ENCODE measurements at places on chromosomes 12 and 14.

DNA sequence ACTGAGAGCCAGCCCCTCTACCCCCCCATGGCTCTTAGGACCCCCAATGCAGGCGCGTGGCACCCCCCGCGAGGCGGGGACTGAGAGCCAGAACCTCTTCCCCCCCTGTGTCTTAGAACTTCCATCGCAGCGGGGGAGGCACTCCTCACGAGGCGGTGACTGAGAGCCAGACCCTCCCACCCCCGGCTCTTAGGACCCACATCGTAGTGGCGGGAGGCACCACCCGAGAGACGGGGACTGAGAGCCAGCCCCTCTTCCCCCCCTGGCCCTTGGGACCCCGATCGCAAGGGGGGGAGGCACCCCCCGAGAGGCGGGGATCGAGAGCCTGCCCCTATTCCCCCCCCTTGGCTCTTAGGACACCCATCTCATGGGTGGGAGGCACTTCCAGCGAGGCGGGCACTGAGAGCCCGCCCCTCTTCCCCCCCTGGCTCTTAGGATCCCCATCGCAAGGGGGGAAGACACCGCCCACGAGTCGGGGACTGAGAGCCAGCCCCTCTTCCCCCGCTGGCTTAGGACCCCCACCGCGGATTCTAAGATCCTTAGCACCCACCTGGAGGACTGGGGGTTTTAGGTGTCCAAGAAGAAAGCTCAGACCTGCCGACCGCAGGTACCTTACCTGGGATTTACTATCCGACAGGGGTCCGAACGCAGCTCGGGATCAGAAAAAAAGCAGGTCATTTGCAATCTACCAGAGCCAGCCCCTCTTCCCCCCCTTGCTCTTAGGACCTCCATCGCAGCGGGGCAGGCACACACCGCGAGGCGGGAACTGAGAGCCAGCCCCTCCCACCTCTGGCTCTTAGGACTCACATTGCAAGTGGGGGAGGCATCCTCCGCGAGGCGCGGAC lies 44.9 kb downstream of the DDX11 start:
- DNase-seq = no peak

- no peak for DNase-seq
These were observed 56.7 kb downstream of the LRRIQ1 start for GRCh38 chr12:85092814-85093370.

DNA sequence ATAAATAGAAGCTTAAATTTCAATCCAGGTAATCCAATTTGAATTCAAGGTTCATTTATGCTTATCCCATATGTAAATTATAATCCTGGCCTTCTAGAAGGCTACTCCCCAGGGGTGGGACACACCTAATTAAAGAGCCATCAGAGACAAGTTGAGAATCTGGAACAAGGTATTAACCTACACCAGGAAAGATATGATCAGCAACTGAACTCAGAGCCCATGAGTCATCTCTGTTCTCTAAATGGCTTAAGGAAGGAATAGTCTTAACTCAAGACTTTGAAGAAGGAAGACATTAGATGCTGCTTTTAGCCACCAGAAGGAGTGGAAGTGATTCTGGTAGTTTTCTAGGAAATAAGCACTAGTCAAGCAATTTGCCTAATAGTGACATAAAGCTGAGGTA lies 88.0 kb downstream of the KIF21A start:
- peak; percentile 3 for DNase-seq

GRCh38 chr12:129827102-129827865 lies 76.5 kb downstream of the TMEM132D start:
- DNase-seq = no peak

- DNase-seq = no peak
These were observed 6.9 kb downstream of the TGM1 start for GRCh38 chr14:24255931-24256711.

GRCh38 chr12:53198486-53199110 lies 8.5 kb downstream of the ITGB7 start:
- no peak for DNase-seq

DNA sequence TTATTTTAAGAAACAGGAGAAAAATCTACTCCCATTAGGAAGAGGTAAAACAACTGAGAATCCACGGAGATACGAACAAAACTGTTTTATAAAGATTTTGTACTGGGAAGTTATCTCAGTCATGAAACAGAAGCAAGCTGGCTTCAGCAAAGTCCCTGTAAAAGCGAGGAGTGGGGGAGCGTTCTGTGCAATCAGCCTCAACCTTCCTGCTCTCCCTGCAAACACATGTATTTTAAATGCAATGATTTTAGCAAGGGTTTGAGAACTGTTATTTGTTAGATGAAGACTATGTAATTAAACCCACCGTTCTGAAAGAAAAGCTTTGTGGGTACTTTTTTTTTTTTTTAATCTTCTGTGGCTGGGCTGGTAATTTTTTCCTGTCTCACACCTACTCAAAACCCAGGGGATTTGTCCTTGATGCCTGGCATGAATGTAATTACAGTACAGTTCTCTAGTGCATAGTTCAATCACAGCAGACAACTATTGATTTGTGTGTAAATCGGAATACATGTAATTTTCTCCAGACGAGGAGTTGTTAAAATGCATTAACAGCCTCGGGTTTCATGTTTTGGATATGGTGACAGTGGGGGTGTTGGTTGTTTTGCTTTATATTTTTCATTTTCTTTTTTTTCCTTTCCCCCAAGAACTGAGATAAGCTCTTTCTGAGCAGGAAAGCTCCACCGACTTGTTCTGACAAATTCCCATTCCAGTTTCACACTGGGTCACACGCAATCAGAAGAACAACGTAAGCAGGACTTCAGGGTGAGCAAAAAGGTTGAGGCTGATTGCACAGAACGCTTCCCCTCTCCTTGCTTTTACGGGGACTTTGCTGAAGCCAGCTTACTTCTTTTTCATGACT lies 153.6 kb downstream of the PHLDA1 start:
- no peak for DNase-seq

GRCh38 chr14:86787717-86788116 lies 1205.3 kb downstream of the GALC start:
- DNase-seq = no peak

DNA sequence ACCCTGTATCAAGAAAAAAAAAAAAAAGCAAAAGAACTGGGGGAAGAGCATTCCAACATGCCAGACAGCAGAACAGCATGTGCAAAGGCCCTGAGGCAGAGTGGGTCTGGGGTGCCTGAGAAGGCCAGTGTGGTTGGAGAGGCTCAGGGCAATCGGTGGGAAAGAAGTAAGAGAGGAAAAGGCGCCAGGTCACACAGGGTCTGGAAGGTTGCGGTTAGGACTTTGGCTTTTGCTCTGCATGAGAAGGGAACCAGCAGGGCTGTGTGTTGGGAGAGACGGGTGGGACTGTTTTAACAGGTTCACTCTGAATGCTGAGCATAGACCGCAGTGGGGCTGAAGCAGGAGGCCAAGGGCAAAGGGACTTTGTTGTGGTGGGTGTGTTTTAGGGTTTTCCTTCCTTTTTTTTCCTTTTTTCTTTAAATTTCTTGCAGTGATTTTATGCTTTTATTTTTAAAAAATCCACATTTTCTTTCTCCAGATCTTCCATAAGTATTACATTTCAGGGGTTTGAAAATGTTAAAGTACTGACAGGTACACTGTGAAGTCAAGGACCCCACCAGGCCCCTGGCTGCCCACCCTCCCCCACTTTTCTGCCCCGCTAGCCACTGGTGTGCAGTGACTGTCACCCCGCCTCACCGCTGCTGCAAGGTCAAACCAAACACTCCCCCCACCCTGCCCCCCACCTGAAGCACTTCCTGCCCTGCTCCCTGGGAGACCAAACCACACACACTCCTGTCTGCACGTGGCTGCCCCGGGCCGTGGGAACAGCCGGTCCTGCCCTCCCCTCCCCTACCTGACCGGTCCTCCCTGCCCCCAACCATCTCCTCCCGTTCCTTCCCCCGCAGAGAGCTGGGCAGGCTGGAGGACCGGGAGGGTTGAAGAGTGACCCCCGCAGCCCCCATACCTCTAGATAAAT lies 30.0 kb downstream of the DTX1 start:
- DNase-seq = no peak

- DNase-seq = peak; percentile 41
These were observed 223.3 kb upstream of the SFSWAP start for GRCh38 chr12:131487388-131488124.

DNA sequence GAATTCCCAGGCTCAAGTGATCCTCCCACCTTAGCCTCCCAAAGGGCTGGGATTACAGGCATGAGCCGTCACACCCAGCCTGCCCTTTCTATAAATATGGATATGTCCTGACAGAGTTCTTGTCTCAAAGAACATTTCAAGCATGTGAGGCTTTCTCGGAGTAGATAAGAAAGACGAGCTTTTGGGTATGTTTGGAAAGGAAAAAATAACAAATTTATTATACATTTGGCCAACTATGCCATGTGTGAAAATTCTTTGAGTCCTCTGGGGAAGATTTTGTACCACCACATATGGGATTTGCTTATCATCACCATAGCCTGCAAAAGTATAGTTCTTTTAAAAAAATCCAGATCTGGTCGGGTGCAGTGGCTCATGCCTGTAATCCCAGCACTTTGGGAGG lies 23.7 kb upstream of the MYBPC1 start:
- no peak for DNase-seq

GRCh38 chr14:26597589-26598080 lies at the start of gene NOVA1:
TSS of gene NOVA1 (minus strand) at chr14:26598033. CDS start at chr14:26597436, 597 bp downstream.
- DNase-seq = no peak

GRCh38 chr12:99282086-99282485 lies 365.5 kb upstream of the GARIN6 start:
- DNase-seq = no peak

GRCh38 chr14:87018294-87018693 lies 974.7 kb downstream of the GALC start:
- no peak for DNase-seq

DNA sequence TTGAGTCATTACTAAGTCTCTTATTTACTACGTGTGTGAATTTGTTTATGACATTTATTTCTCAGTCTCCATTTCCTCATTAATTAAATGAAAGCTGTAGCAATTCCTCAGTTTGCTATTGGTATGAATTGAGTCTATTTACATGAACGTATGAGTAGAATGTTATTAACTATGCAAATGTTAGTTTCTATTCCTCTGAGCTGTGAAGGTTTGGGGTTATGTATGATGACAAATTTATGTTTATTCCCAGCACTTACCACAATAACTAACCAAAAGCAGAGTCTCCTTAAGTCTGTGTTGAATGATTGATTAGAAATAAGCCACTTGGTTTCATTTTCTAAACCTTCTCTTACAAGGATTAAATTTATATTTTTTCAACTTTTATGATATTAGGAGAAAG lies 1340.9 kb downstream of the FSCB start:
- DNase-seq = no peak

DNA sequence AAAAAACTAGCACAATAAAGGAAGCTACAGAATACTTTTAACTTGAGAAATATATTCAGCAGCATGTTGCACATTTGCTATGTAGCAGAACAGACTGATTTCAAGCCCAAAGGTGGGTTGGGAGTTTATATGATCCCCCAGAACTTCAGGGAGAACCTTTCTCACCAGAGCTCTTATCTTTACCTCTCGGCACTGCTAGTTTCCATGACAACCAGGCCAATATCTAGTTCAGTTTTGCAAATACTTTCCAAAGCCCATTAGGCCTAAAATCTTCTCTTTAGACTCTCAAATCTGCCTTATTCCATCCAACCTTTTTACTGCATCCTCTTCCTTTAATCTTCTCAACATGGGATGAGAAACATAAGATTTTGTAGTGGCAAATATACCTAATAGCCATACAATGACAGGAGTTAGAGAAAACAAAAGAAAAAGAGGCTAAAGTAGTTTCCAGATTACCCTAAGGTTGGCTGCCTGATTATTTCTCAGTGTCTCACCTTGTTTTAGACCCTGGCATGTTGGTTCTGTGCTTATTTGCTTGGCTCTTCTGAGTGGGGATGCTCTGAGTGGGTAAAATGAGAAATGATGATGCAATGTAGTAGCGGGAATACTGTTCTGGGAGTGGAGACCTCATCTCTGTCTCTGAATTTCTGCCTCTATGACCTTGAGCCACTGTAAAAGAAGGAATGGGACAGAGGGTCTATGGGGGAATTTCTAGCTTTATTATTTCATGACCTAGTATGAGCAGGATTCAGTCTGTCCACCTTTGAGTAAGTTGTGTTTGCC lies 427.6 kb upstream of the STXBP6 start:
- no peak for DNase-seq

DNA sequence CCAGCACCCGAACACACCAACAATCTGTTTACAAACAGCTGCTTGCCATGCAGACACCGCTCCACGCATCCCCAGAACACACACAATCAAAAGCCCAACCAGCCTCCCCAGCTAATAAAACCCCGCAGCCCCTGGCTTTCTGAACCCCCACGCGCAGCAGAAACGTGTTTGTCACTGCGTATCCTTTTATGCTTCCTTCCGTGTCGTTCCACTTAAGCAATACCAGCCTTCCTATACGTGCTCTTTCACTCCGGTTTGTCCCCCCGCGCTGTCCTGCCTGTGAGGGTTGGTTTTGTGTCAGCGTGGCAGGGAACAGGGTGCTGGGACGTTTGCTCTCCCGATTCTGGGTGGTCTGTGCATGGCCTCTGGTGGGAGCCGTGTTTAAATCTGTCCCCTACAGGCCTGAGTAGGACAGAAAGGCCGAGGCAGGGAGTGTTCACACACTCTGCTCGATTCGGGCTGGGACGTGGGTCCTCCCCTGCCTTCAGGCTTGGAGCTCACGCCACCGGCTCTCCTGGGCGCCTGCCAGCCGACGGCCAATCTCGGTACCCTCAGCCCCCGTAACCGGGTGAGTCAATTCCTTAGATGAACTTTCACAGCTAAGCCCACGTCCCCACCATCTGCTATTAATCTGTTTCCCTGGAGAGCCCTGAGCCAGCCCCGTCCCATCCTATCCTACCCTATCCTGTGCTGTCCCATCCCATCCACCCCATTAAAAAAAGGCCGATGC lies 60.0 kb downstream of the NOC4L start:
- no peak for DNase-seq

- DNase-seq = no peak
These were observed 47.4 kb upstream of the BCL7A start for GRCh38 chr12:121974026-121974985.

GRCh38 chr12:132163911-132164288 lies 19.6 kb downstream of the NOC4L start:
- no peak for DNase-seq

GRCh38 chr12:2535583-2536204 lies 259.1 kb upstream of the FKBP4 start:
- no peak for DNase-seq

- peak; percentile 43 for DNase-seq
These were observed 507 bp upstream of the CD9 start for GRCh38 chr12:6199531-6200255.

DNA sequence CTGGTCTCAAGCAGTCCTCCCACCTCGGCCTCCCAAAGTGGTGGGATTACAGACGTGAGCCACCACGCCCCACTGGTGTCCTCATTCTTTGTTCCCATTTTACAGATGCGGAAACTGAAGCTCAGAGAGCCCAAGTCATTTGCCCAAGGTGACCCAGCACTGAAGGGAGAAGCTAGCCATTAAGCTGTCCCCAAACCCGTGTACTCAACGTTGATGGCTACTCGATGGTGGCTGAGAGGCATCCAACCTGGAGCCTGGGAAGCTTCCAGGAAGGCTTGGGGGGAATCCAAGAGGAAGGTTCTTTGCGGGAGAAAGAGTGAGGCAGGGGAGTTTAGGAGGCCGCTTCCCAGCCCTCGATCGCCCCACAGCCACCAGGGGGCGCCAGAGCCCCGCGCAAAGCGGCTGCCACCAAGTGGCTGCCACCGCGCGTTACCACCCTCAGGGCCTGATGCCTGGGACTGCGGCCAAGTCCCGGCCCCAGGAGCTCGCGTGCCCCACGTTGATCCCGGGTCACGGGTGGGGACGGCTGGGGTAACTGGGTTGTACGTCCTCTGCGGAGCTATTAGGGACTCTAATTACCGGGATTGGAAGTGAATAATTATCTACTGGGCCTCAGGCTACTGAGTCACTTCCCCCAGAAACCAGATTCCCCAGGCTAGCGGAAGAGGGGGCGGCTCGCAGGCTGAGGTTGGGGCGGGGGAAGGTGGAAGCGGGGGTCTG lies 8.8 kb upstream of the SH2B3 start:
- DNase-seq = peak; percentile 91

- DNase-seq = no peak
These were observed 67.6 kb downstream of the PLEKHA5 start for GRCh38 chr12:19196959-19197630.

Data from lung microvascular endothelial cell (primary cell).